ENCODE measurements at places on chromosomes 4 and X.

DNA sequence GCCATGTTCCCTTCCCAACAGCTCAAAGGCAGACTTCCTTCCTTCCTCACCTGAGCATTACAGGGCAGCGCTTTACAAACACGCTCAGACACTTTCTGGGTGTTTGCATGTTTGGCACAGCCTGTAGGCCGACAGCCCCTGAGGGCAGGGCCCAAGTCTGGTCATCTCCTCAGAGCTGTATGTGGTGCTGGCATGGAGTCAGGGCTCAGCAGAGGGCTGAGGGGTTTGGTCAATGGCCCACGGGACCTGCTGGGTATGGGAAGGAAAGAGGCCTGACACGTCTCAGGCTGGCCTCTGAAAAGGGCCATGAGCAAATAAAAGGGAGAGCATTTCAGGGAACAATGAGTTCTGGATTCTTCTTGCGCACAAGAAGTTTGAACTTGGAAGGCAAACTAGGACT is 73.8 kb upstream of the MAP3K15 start:
- no peak for DNase-seq

DNA sequence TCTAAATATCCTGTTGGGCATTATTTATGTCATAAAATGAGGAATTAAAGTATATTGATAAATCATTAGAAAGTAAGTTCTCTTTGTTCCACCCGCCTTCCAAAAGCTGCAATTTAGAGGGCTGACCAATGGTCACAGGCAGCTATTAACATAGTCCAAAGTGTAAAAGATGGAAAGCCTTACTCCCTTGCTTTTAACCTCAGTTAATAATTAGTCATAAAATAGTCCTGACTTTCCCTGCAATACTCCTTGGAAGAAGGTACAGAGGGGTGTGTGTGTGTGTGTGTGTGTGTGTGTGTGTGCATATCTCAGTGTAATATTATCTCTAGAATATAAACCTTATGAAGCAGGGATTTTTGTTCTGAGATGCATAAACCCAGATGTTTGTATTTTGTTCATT is 275.4 kb downstream of the FAT4 start:
- DNase-seq, result no peak

DNA sequence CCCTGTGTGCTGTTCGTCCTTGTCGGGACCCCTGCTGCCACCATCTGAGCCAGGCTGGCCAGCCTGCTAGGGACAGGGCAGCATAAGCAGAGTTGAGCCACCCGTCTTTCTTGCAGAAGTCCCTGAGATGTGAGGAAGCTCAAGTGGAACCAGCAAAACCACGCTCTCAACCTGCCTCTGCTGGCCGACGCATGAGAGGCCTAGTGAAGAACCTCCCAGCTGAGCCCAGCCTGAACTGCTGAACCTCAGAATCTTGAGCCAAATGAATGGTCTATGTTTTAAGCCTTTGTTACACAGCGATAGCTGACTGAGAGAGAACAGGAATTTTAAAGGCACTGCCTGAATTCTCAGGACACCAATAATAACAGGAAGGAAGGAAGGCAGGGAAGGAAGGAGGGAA is 98.9 kb upstream of the ADRA2C start:
- no peak for DNase-seq

DNA sequence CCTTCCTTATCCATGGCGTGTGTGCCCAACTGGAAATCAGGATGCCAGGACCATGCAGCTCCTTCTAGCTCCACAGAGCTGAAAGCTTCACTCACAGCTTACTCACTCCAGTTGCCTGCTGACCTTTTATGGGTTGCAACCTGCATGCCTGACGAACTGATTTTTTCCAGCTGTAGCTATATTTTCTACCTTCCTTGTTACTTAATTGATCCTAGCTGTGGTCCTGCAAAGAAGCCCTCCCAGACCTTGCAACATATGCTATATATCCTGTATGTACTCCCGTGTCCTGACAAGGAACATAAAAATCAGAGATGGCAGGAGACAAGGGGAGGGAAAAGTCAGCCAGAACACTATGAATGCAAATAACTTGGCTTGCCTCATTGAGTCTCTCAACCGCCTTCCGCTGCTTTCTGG is 135.3 kb upstream of the LDB2 start:
- peak; percentile 60 for DNase-seq

DNA sequence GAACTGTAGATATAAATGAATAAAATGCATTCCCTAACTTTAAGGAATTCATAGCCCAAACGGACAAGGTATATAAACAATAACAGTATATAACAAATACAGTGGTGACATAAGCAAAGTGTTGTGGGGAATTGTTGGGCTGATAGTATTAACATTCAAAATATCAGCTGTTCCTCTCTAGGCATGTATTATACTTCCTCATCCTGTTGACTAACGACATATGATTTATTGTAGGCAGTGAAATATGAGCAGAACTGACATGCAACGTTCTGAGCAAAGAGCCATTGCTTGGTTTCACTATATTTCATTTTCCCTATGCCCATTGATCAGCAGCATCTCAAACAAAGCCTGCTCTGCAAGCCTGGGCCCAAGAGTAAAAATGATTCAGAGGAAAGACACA is 143.9 kb downstream of the PTCHD1 start:
- no peak for DNase-seq
